ENCODE measurements at places on chromosomes 2 and 18. TPM values are rescaled to one million over a fixed set of nuclear protein-coding genes. Genes with fewer than 3 reads are reported as not detected.

DNA sequence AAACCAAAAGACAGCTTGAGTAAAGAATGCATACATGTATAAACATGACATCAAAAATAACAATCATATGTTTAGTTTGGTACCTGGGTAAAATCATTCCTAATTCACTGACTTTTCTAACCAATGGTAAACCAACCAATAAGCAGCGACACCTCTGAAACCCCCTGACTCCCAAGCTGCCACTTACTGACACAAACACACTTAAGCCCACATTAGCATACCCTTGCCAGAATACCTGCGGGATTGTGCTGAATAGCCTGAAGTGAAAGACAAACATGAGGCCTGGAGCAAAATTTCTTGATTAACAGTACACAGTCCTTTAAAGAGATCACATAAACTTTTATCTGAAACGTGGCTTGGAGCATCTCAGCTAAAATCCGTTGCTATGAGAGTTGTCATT is 902.9 kb downstream of the TMEM182 start:
- DNase-seq = no peak
- H3K36me3 ChIP-seq = no peaks in the 10 kb centered on the region
- no peaks in the 10 kb centered on the region for H3K4me1 ChIP-seq
- H3K27ac ChIP-seq = no peak overlapping the region
- no peaks in the 10 kb centered on the region for H3K27me3 ChIP-seq

- no peaks in the 10 kb centered on the region for H3K27me3 ChIP-seq
- no peak for DNase-seq
- peaks cover 2% of the 10 kb centered on the region for H3K4me1 ChIP-seq
- H3K36me3 ChIP-seq = no peaks in the 10 kb centered on the region
Measured at GRCh38 chr2:204492417-204492816, 52.9 kb upstream of the PARD3B start.

- no peaks in the 10 kb centered on the region for H3K4me1 ChIP-seq
- H3K27ac ChIP-seq = no peak overlapping the region
- no peaks in the 10 kb centered on the region for H3K36me3 ChIP-seq
- no peaks in the 10 kb centered on the region for H3K27me3 ChIP-seq
Measured at GRCh38 chr18:11219571-11219970, 70.2 kb upstream of the PIEZO2 start.

Gene IAH1
- 43.4 TPM for polyA plus RNA-seq

Gene GTF2A1L
- 0.33 TPM for polyA plus RNA-seq

Gene TMX3
- 82.2 TPM for polyA plus RNA-seq

Gene CHRND
- 0.27 TPM for polyA plus RNA-seq

Gene EEF1B2
- polyA plus RNA-seq = 1,520 TPM

- no peak overlapping the region for H3K27ac ChIP-seq
- no peaks in the 10 kb centered on the region for H3K4me1 ChIP-seq
- DNase-seq = no peak
- no peaks in the 10 kb centered on the region for H3K36me3 ChIP-seq
- no peak overlapping the region for H3K4me3 ChIP-seq
- H3K27me3 ChIP-seq = peaks cover 5% of the 10 kb centered on the region
Measured at GRCh38 chr2:235394278-235394828, 99.5 kb upstream of the AGAP1 start.

Gene PLCD4
- polyA plus RNA-seq = 4.0 TPM

GRCh38 chr2:132937629-132938028 is 267.6 kb upstream of the LYPD1 start:
- H3K27ac ChIP-seq = no peak overlapping the region
- no peak for DNase-seq
- no peaks in the 10 kb centered on the region for H3K27me3 ChIP-seq
- H3K4me3 ChIP-seq = no peak overlapping the region
- no peaks in the 10 kb centered on the region for H3K4me1 ChIP-seq

- DNase-seq = no peak
- no peak overlapping the region for H3K4me3 ChIP-seq
- H3K27ac ChIP-seq = no peak overlapping the region
Measured at GRCh38 chr2:46293466-46293865, 3.7 kb upstream of the EPAS1 start.

DNA sequence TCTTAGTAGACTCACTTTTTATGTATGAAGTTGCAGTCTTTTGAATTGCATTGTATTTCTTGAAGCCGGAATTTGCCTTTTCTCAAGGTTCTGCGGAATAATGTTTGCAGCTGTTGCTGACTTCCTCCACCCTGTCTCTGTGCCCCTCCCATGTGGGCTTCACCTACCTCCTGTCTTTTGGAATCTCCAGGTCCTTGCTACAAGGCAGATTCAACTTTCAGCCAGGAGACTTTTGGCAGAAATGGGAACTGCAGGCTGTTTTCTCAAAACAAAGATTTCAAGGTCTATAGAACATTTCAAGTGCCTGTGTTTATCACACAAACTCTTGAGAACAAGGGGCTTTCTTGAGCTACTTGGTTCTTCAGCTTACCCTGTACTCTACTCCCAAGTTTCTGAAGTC is 25.6 kb downstream of the ZNF236 start:
- no peak overlapping the region for H3K27ac ChIP-seq
- no peak overlapping the region for H3K4me3 ChIP-seq
- no peak for DNase-seq
- H3K4me1 ChIP-seq = no peaks in the 10 kb centered on the region
- peaks cover 7% of the 10 kb centered on the region for H3K36me3 ChIP-seq
- no peaks in the 10 kb centered on the region for H3K27me3 ChIP-seq

DNA sequence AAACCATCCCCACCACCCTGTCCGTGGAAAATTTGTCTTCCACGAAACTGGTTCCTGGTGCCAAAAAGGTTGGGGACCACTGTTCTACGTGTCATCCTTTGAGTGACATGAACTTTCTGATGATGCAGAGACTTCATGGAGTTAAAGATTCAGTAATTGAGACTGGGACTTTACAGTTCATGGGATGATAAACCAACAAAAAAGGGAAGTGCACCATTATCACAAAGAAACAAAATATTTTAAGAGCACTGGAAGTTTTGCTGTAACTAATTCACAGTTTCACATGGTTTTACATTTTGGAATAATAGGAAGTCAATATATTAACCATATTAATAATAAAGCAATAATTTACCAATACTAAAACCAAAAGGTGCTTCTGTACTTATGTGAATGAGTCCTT is 126.8 kb downstream of the AQP4 start:
- H3K36me3 ChIP-seq = no peaks in the 10 kb centered on the region
- H3K27me3 ChIP-seq = no peaks in the 10 kb centered on the region
- H3K4me1 ChIP-seq = no peaks in the 10 kb centered on the region
- H3K27ac ChIP-seq = no peak overlapping the region
- no peak for DNase-seq
- H3K4me3 ChIP-seq = no peak overlapping the region

Gene RNF125
- polyA plus RNA-seq = 11.7 TPM

GRCh38 chr2:216619411-216620393 is 13.5 kb upstream of the IGFBP2 start:
- H3K4me3 ChIP-seq = no peak overlapping the region
- peaks cover 39% of the 10 kb centered on the region for H3K4me1 ChIP-seq
- H3K27ac ChIP-seq = peak overlapping the region; percentile 10
- DNase-seq = peak; percentile 79
- H3K36me3 ChIP-seq = no peaks in the 10 kb centered on the region
- no peaks in the 10 kb centered on the region for H3K27me3 ChIP-seq

Measured in large intestine (tissue), 12 donors.